ENCODE measurements at places on chromosomes 4 and X.
A peak's percentile ranks its signal among the peaks of the same experiment; 100 is the strongest.

- DNase-seq = no peak
Measured at GRCh38 chr4:92381616-92382015, 77.8 kb downstream of the GRID2 start.

GRCh38 chr4:102321260-102321995 is 23.9 kb downstream of the SLC39A8 start:
- DNase-seq = no peak

- DNase-seq = peak; percentile 67
Measured at GRCh38 chr4:26320538-26321372, at the start of gene RBPJ. Gene RBPJ (plus strand): TSS chr4:26321014. CDS start chr4:26321029, 15 bp downstream.

DNA sequence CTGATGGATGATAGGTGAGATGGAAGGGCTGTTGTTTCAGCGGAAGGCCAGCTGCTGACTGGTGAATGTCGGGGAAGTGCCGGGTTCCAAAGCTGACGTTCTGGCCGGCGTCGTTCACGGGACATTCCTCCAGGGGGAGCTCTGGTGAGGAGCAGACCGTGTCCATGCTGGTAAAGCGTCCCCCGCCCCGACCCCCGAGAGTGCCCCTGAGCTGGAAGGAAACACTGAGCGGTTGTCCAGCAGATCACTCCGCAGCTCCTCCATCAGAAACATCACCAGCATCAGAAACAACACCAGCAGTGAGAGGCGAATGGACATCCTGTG is 18.6 kb upstream of the ADRA2C start:
- no peak for DNase-seq

DNA sequence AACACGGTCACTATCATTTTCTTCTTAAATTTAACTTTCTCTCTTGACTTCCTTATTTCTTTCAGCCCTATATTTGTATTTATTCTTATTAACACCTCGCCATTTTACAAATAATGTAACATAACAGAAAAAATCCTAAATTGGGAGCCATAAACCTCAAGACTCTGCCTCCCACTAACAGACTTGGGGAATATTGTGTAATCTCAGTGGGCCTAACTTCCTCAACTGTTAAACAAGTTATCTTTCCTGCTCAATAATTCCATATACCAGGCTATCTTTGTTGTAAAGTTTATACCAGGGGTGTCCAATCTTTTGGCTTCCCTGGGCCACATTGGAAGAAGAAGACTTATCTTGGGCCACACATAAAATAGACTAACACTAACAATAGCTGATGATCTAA is 26.2 kb downstream of the PRSS12 start:
- DNase-seq = no peak

DNA sequence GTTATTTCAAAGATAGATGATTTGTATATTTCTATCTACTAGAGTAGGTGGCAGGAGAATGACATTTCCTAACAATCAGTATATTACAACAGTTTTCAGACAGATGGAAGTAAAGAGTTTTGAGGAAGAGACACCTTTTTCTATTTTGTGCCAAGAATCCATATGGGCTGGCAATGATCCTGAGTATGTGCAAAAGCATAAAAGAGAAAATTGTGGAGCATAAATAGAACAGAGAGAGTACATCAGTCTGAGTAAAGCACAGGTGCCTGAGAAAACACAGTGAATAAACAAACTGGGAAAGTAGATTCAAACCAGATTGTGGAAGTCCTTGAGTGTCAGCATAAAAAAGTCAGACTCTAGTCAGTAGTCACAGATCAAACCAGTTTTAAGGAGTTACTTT is 96.8 kb upstream of the WDR44 start:
- no peak for DNase-seq

DNA sequence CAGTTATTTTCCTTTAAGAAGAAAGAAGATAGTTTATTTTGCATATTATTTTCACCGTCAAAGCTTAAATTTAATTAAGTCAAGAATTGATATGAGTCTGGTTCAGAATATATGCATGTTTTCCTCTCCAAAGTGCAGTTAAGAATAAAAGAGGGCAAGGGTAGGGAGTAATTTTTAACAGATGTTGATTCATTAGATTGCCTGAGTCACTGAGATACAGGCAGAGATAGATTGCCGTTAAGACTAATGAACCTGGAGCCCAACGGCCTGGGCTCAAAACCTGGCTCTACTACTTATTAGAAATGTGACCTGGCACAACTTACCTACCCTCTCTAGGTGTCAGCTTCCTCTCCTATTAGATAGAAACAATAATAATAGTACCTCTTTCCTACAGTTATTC is 1037.4 kb upstream of the PABPC4L start:
- DNase-seq = no peak

- no peak for DNase-seq
Measured at GRCh38 chr4:40881096-40881495, 131.3 kb downstream of the NSUN7 start.

DNA sequence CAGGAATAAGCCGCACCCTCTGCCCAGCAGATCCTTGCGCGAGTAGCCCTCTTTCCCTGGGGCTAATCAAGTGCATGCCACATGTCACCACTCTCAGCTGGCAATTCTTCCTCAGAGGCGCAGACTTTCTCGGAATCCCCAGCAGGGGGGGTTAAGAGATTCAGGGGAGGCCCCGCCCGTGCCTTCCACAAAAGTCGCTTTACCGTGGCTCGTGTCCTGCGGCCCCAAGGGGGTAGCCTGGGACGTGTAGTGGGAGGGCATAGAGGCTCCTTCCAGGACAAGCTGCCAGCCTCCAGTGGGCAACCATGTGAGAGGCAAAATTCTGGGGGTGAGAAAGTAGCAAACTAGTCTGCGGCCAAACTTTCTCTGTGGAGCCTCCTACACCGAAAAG is 652 bp downstream of the SRPX start:
- no peak for DNase-seq
